ENCODE measurements at places on chromosomes 11 and 22.

GRCh38 chr11:12639388-12639787 is 34.8 kb upstream of the TEAD1 start:
- DNase-seq, result no peak

- no peak for DNase-seq
These were observed 22.4 kb downstream of the MUC5AC start for GRCh38 chr11:1180171-1180570.

GRCh38 chr11:75597636-75598035 is 35.6 kb downstream of the SERPINH1 start:
- DNase-seq, result no peak

DNA sequence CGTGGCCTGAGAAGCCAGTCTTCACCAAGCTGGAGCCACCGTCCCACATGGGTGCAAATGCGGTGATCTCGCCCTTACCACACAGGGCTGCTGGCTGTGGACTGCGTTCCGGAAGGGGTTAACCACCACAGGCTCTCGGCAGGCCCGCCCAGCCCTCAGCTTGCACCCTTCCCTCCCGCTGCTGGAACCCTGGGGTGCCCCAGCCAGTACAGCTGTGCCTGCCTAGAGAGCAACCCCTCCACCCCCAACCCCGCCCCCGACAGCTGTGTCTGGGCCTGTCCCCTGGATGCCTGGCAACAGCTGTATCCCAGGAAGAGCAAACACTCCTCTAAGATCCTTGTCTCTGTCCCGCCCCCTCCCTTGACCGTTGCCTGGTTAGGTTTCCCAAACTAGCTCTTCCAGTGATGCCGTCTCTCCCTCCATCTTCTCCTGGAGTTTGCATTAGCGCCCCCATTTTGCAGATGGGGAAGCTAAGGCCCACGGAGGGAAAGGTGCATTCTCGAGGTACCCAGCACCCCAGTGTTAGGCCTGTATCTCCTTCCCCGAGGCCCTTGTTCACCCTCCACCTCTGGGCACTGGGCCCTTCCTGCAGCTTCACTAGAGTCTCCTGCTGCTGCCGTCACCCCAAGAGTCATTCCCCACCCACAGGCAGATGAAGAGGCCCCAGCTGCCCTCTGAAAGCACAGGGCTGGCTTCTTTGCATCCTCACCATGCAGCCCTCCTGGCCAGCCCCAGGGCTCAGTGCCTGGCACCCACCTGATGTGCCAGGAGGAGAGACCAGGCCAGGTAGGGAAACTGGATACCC is 12.6 kb upstream of the COX8A start:
- DNase-seq, result no peak

DNA sequence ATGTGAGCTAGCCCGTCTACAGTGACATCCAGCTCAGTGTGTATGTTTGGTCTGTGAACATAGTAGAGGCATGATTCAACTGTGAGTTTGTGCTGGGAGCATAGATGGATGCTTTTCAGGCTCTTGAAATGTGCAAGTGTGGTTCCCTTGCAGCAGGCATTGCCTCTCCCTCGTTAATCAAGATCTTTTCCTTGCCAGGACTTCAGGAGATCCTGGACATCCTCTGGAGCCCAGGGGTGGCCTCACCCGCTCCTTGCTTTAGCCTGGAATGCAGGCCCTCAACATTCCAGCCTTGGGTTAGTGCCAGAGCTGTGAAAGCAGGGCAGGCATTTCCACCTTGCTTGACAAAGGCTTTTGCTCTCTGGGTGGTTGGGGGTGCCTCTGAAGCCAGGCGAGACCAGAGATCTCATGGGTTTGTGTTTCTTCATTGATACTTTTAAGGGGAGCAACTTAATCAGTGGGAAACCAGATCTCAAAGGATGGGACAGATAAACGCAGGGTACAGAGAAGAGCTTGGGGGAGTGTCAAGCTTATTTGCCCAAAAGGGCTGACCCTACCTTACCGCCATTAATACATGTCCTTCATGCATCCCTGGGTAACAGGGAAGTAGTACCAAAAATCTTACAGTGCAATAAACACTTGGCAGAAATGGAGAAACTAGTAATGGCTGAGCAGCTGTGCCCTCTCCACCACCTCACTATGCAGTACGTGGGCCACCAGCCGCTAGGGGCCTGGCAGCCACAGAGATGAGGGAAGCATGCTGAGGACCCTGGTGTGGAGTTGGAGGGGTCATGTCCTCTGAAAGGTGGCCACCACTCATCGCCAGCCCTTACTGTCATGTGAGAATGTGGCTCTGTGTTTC is 72.1 kb downstream of the PTPRJ start:
- DNase-seq, result no peak

DNA sequence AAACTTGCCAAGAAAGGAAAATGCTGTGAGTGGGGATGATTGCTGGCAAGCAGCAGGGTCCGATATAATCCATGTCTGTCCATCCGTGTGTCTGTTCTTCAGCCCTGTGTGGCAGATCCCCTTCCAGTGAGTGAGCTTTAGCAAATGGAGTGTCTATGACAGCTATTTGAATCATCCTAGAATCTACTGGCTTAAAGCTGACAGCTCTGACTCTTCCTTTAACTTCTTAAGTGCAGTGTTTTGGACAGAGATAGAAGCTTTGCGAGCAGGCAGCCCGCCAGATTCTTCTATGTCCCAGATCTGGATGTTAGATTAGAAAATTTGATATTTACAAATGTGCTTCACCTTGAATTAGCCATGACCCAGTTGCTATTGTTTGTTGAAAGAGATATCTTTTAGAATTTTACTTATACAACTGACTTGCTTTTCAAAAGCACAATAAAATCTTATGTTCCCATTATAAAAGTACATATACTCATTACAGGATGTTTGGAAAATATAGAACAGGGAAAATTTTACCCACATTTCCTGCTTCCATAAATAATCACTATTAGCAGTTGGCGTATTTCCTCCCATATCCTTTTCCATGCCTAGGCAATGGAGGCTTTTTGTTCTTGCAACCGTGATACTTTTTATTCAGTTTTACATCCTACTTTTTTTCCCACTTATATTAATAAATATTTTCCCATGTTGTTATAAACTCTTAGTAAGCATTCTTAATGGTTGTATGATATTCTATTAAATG is 124.5 kb downstream of the COMMD9 start:
- no peak for DNase-seq
